Activated CD4-positive, alpha-beta T cell treated with anti-CD3 and anti-CD28 coated beads, Interleukin-2, amount 10 ng/mL, durations not matched to agents 7 days and 5 days (primary cell): ENCODE measurements at places on chromosomes 3 and 15. TPM values are rescaled to one million over a fixed set of nuclear protein-coding genes. Genes with fewer than 3 reads are reported as not detected.
A peak's percentile ranks its signal among the peaks of the same experiment; 100 is the strongest.

MFGE8 gene
- total RNA-seq = 58.5 TPM

RBM6 gene
- 105 TPM for total RNA-seq

DNA sequence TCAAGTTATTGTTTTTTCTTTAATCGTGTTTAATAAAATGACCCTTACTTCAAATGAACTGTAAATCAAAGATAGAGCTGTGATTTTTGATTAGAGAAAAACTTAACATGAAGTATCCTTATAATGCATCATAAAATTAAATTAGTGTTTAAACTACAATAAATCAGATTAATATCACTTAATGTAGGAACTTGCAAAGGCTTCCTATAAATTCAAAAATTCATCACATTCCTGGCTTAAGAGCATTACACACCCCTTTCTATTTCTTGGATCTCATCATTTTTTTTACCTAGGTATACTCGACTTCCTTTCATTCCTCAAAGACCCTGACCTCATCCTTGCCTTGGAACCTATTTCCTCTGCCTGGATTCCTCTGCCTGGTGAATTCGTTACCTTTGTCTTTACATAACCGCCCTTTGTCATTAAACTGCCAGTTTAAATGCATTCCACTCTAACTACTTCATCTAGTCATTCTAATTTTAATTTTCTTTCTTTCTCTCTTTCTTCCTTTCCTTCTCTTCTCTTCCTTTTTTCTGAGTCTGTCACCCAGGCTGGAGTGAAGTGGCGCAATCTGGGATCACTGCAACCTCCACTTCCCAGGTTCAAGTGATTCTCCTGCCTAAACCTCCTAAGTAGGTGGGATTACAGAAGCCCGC, 1244.5 kb downstream of the OTOL1 start:
- H3K27ac ChIP-seq = no peak overlapping the region
- no peaks in the 10 kb centered on the region for H3K27me3 ChIP-seq
- no peaks in the 10 kb centered on the region for H3K4me1 ChIP-seq
- no peak for DNase-seq

DNA sequence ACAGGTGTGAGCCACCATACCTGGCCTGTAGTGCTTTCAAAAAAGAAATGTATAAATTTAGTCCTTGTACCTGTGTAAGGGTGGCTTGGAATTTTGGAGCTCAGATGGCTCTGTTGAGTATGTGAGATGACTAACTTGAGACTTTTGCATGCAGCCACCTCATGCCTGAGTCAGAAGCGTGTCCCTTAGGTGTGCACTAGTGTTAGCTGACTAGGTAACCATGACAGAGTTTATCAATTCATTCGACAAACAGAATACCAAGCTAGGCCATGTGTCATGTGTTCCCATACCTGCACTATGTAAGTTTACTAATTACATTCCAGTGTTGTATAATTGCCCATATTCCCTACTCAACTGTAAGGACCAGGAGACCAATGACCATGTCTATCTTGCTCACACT, 4.0 kb upstream of the ZNF639 start:
- no peak overlapping the region for H3K4me3 ChIP-seq
- H3K36me3 ChIP-seq = peaks cover 2% of the 10 kb centered on the region
- H3K27me3 ChIP-seq = peaks cover 7% of the 10 kb centered on the region
- H3K27ac ChIP-seq = no peak overlapping the region

- H3K36me3 ChIP-seq = no peaks in the 10 kb centered on the region
- peaks cover 7% of the 10 kb centered on the region for H3K27me3 ChIP-seq
- no peak overlapping the region for H3K4me3 ChIP-seq
- no peak for DNase-seq
Observed at GRCh38 chr3:134827213-134827612, 32.2 kb downstream of the EPHB1 start.

- peaks cover 38% of the 10 kb centered on the region for H3K36me3 ChIP-seq
- peak overlapping the region; percentile 85 for H3K4me3 ChIP-seq
- DNase-seq = no peak
- H3K27ac ChIP-seq = no peak overlapping the region
- H3K27me3 ChIP-seq = peaks cover 2% of the 10 kb centered on the region
Observed at GRCh38 chr15:89577776-89578115, 2.5 kb downstream of the TICRR start.

DNA sequence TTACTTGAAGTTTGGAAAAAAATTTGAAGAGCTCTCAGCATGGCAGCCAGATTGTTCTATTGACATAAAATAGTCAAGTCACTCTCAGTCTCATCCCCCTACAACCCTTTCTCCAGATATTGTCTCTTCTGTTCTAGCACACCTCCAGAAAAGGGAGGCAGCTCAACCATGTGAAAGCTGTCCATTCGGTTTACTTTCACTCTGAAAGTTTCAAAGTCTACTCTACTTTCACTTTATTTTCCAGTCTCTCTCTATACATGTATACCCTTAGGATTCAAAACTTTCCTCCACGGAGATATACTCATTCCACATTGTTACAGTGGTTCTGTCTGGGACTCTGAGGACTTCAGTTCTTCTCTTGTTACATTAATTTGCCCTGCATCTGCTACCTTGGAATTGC, 111.0 kb upstream of the STAC start:
- no peak overlapping the region for H3K27ac ChIP-seq
- H3K36me3 ChIP-seq = no peaks in the 10 kb centered on the region
- no peaks in the 10 kb centered on the region for H3K27me3 ChIP-seq
- no peaks in the 10 kb centered on the region for H3K4me1 ChIP-seq

- no peak for DNase-seq
- H3K4me3 ChIP-seq = peak overlapping the region; percentile 28
- H3K36me3 ChIP-seq = peaks cover 64% of the 10 kb centered on the region
- peaks cover 99% of the 10 kb centered on the region for H3K4me1 ChIP-seq
- H3K27ac ChIP-seq = peak overlapping the region; percentile 87
Observed at GRCh38 chr15:78050826-78051225, 26.7 kb downstream of the TBC1D2B start.

DNA sequence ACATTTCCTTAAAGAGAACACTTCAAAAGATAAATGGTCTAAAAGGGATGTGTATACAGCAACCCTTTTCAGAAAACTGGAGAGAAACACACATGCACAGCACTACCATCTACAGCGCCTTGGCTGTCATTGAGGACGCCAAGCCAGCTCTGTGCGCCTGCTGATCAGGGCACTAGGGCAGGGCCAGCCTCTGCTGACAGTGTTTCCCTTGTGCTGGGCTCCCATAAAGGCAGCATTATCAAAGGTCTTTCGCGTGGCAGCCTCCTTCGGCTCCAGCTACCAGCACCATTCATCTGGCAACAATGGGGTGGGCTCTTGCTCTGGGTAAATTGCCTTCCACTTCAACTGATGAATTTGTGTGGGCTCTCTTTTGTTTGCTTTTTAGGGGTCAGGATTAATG, 53.4 kb downstream of the LDHAL6B start:
- peaks cover 23% of the 10 kb centered on the region for H3K4me1 ChIP-seq
- H3K36me3 ChIP-seq = no peaks in the 10 kb centered on the region
- DNase-seq = no peak
- peaks cover 15% of the 10 kb centered on the region for H3K27me3 ChIP-seq
- no peak overlapping the region for H3K27ac ChIP-seq

DNA sequence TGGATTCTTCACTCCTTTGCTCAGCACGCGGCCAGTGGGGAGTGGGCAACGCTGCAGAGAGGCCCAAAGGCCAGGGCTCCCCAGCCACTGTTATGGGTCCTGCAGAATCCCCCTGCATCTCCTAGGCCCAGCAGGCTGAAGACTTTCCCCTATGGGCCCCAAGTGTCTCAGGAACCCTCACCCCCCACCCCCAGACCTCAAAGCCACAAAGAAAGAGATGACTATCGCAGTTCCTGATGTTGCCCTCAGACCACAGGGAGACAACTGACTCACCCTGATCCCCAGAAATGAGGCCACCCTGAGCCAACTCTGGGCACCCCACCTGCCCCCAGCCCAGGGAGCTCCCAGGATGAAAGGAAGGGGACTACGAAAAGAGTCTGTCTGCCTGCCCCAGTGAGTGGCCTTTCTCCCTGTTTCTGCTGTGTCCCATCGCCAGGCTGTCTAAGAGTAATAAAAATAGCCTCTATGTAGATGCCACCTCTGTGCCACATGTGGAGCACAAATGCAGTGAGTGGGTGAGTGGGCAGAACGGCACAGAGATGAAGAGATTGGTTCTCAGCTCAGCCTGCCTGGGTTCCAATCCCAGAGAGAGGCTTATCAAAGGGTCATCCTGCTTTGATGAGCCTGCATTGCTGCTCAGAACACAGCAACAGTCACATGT, 283.0 kb downstream of the UACA start:
- H3K27ac ChIP-seq = peak overlapping the region; percentile 1
- H3K4me1 ChIP-seq = peaks cover 62% of the 10 kb centered on the region
- H3K4me3 ChIP-seq = peak overlapping the region; percentile 17
- H3K27me3 ChIP-seq = peaks cover 72% of the 10 kb centered on the region

- H3K4me3 ChIP-seq = peak overlapping the region; percentile 49
- H3K36me3 ChIP-seq = no peaks in the 10 kb centered on the region
- H3K4me1 ChIP-seq = peaks cover 13% of the 10 kb centered on the region
- no peak overlapping the region for H3K27ac ChIP-seq
- DNase-seq = no peak
- H3K27me3 ChIP-seq = peaks cover 67% of the 10 kb centered on the region
Observed at GRCh38 chr15:93073465-93073952, 15.5 kb downstream of the RGMA start.
